ENCODE measurements at places on chromosomes 5 and 9.

- no peak for DNase-seq
Observed at GRCh38 chr5:120092649-120093048, 371.5 kb upstream of the PRR16 start.

- DNase-seq, result no peak
Observed at GRCh38 chr5:91095313-91095712, 287.8 kb downstream of the ARRDC3 start.

GRCh38 chr9:76151267-76151666 is 243.0 kb downstream of the RFK start:
- no peak for DNase-seq

DNA sequence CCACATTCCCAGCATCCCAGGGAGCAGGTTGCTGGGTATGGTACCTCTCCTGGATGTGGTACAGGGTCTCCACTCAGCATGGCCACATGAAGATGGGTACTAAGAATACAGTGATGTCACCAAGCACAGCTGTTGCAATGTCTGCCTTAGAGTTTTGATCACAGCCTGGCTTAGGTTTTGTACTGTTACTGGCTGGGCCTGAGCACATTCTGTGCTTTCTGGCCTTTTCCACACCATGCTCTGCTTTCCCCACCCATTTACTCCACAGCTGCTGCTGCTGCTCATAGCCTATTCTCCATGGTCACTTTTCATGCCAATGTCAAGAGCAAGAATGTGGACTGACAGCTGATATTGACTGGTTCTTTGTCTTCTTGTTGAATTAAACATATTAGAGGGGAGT is 481.9 kb downstream of the ARHGEF28 start:
- no peak for DNase-seq

DNA sequence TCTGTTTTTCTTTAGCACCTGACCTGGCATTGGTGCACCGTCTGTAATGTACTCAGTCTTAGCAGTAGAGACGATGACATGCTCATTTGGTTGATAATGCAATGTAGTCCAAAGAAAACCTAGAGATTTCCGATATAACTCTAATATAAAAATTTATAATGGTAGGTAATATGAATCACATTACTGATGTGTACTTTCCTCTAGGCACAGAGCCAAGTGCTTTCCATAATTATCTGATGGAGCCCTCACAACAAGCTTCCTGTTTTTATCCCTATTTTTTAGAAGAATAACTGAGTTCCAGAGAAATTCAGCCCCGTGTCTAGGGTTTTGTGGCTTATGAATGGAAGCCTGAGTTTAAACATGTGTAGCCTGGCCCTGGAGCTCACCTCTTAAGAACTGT is 53.7 kb downstream of the KDM4C start:
- DNase-seq, result no peak

DNA sequence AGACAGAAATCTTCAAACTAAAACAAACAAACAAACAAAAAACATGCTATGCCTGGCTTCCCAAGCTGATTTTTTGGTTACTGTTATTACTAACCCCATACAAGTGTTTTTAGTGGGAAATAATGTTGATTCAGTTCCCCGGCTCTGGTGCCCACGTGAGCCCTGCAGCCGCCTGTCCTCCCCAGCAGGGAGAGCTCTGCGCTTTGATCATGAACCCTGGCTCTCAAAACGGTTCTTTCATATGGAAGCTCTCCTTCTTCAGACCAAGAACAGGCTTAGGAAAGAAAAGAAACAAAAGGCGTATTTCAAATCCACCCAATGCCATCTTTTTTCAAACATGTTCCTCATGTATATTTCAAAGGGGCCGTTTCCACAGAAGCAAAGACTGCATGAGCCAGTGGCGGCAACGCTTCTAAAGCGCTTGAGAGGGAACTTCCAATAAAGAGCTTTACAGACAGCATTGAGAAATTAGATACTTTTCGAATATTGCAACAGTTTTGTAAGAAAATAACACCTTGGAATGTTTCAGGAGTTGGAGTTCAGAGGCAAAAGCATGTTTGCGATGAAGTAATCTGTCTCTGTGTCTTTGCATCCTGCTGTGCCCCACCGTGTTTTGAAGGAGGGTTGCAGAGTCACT is 74.8 kb downstream of the ICE1 start:
- no peak for DNase-seq

DNA sequence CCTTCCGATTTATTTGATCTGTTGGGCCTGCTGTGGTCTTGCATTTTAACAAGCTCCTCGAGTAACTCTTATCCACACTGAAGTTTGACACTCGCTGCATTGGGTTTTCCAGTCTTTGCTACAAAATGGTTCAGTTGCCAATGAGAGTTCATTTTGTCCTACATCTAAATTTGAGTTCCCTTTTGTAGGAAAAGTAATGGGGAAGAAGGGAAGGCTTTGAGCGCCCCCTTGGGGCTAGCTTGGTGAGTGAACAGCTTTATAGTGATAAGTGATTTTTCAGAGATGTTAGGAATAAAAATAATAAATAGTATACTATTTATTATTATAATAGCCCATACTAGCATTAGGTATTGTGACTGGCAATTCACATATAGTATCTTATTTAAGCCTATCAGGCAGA is 89.9 kb upstream of the GNAQ start:
- peak; percentile 44 for DNase-seq

DNA sequence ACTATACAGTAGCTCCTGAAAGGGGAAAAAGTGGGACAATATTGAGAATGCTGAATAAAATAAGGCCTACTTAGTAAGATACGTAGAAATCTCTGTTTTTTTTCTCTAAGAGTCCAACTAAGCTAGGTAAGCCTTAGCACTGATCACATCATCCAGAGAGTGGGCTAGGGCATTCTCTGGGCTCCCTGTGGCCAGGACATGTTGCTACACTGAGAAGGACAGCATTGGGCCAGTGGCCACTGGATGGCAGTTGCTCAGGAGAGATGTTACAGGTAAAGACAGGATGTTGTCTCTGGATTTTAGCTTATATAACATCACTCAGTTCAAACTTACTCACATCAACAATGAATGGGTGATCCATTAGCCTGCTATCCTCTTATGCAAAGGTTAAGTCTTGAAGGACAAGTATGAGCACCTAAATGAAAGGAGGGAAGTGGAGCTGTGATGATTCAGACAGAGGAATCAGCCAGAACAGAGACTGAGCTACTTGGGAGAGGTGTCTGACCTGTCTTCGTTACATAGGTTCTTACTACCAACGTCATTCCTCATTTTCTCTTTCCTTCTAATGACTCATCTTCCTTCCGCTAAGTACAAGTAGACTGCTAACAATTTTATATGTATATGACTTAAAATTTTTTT is 226.6 kb upstream of the ADCY2 start:
- DNase-seq, result no peak

DNA sequence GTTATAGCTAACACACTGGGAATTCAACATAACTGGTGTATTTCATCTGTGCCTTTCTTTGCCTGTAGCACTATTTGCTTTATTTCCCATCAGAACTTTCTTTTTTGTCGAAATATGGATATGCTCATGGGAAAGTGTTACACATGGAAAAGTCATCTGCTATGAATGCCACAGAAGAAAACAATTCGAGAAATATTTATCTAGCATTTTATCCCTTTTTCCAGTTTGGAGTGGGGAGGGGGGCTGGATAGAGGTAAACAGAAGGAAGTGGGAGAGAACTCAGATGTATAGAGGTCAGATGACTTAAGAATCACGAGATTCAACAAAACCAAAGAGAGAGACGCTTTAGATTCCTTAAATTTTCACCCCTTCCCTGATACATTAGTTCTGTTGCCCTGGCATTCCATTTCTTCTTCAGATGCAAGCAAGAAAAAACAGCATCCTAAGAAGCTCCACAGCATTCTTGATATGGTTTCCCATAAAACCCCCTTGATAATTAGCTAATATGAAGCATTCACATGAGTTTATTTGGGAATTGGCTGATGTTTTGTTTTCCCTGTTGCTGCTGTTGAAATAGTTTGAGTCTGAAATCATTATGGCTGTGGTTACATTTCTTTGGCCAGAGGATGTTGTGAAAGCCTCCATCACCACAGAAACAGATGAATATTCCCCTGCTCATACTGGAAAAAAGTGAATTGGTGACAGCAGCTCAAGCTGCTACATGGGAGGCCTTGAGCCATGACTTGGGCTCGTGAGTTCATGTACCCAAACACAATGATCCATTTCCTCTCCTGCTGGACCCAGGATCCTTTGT is 335.8 kb upstream of the DAB2 start:
- no peak for DNase-seq

- no peak for DNase-seq
Observed at GRCh38 chr5:40945111-40945510, 35.8 kb downstream of the C7 start.

DNA sequence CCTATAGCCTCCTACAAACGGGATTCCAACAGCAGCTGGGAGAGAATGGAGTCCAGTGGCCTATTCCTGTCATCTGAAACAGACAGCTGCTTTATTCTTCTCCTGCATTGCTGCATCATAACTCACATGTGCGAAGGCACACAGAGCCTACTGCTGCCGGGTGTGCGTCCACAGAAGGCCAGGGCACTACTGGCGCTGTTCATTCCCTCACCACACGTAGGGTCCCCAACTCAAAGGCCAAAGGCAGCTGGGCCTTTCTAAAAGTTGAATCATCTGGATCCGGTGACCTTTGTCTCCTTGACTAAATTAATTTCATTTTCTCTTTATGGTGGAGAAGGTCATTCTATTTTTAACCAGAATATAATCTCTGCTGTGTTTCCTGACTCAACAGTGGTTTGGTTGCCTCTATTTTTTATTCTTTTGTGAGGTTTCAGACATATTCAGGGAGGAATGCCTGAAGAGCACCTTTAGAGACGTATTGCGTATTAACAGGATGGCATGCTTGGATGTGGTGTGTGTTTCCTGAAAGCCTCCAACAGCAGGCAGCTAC is 10.8 kb upstream of the SPATA24 start:
- no peak for DNase-seq

- no peak for DNase-seq
Observed at GRCh38 chr9:68895741-68896478, 118.0 kb downstream of the PRKACG start.

GRCh38 chr5:24385070-24385469 is 259.7 kb downstream of the CDH10 start:
- no peak for DNase-seq

DNA sequence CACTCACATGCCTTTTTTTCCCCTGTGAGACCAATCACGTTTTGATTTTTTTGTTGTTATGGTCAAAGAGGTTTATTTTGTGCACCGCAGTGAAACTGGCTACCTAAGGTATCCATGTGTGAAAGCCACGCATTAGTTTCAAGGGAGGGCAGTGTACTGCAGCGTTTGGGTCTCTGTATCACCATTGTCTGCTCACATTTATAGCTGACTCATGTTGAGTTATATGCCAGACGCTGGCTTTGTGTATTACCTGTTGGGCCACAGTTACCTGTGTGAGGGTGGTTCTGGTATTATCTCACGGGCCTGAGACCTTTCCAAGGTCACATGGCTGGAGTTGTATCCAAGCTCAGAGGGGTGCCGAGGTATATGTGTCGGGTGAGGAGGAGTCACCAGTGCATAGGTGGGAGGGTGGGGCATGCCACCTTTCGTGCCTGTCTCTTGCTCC is 75.8 kb downstream of the ARHGAP26 start:
- no peak for DNase-seq

DNA sequence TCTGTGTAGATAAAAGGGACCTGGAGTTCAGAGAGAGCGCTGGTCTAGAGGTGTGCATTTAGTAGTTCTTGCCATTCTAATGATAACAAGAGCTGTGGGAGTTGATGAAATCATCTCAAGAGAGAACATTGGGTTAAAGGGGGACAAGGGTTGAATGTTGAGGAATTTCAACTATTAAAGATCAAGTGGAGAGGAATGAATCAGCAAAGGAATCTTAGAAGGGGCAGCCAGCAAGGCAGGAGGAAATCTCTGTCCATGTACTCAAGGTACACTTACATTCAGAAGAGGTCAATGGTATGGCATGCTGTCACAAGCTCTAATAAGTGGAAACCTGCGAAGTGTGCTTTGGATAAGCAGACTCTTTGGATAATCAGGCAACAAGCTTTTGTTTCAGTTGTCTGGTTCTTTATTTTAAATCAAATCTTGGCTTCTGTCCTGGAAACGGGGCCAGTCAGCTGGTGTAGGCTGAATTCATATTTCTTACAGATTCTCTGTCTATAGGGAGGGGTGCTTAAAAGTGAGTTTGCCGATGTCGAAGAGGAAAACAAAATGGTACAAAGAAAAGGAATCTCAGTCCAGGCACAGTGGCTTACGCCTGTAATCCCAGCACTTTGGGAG is 320.5 kb upstream of the CD180 start:
- DNase-seq, result no peak

DNA sequence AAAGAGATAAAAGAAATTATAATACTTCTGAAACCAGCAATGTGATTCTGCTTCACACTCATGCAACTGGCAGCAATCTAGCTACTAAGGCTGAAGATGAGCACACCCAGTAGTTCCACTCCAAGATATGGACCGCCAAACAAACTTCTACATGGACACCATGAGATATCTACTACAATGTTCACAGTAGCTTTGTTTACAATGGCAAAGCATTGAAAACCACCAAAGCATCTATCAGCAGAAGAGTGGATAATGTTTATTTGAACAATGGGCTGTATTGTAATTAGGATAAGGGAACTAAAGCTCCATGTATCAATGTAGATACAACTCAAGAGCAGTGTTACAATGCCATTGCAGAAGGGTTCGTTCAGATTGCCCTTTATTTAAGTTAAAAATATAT is 91.2 kb upstream of the ERBIN start:
- DNase-seq, result no peak

GRCh38 chr9:1962122-1962521 is 53.0 kb upstream of the SMARCA2 start:
- no peak for DNase-seq

GRCh38 chr9:33884856-33885701 is 68.1 kb downstream of the UBE2R2 start:
- DNase-seq, result no peak

Measured in stimulated activated CD8-positive, alpha-beta memory T cell treated with anti-CD3 and anti-CD28 coated beads, Interleukin-7, amount 100 ng/mL, for 1 hour (primary cell).